Gastrocnemius medialis (tissue), 4 donors: ENCODE measurements at places on chromosomes 7 and 10. TPM values are rescaled to one million over a fixed set of nuclear protein-coding genes. Genes with fewer than 3 reads are reported as not detected.

DNA sequence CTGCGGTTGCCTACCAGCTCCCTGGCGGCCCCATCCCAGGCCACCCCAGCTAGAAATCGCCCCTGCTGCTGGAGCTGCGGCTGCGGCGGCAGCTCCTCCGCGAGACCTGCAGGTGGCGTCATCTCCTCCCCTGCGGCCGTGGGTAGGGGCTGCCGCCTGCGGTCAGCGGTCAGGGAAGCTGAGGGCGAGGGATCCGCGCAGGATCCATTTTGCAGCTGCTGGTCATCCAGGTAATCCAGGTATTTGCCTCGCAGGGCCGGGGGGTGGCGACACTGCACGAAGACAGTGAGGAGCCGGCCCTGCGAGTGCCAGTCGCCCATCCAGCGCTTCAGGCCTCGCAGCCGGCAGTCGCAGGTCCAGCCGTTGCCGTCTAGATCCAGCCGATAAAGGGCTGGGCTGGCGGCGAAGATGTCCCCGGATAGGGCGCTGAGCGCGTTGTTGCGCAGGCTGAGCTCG is 1.5 kb downstream of the TRIL start:
- H3K36me3 ChIP-seq: no peaks in the 10 kb centered on the region
- DNase-seq: no peak
- H3K4me3 ChIP-seq: peak overlapping the region; percentile 48
- peaks cover 13% of the 10 kb centered on the region for H3K27me3 ChIP-seq
- H3K4me1 ChIP-seq: peaks cover 14% of the 10 kb centered on the region

DNA sequence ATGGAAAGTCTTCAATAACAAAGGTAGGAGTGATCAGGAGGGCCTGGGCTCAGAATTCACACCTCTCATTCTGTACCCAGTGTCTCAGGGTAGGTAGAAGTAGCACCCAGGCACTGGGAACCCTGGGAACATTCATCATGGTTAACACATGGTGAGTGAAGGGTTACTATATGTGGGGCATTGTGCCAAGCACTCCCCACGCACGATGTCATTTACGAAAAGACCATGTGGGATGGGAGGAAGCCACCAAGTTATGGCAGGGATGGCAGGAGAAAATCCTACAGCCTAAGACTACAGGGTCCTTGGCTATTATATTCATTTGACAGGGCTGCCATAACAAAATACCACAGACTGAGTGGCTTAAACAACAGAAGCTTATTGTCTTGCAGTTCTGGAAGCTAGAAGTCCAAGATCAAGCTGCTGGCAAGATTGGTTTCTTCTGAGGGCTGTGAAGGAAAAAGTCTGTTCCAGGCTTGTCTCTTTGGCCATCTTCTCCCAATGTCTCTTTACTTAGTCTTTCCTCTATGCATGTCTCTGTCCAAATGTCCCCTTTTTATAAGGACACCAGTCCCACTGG is 27.7 kb upstream of the DDIT4 start:
- H3K27me3 ChIP-seq: no peaks in the 10 kb centered on the region
- peaks cover 88% of the 10 kb centered on the region for H3K4me1 ChIP-seq
- H3K36me3 ChIP-seq: no peaks in the 10 kb centered on the region
- peak overlapping the region; percentile 94 for H3K27ac ChIP-seq
- no peak for DNase-seq

- DNase-seq: no peak
- no peaks in the 10 kb centered on the region for H3K27me3 ChIP-seq
- no peaks in the 10 kb centered on the region for H3K36me3 ChIP-seq
- H3K4me3 ChIP-seq: no peak overlapping the region
- no peak overlapping the region for H3K27ac ChIP-seq
- no peaks in the 10 kb centered on the region for H3K4me1 ChIP-seq
Measured at GRCh38 chr7:155048006-155048405, 22.1 kb upstream of the HTR5A start.

DNA sequence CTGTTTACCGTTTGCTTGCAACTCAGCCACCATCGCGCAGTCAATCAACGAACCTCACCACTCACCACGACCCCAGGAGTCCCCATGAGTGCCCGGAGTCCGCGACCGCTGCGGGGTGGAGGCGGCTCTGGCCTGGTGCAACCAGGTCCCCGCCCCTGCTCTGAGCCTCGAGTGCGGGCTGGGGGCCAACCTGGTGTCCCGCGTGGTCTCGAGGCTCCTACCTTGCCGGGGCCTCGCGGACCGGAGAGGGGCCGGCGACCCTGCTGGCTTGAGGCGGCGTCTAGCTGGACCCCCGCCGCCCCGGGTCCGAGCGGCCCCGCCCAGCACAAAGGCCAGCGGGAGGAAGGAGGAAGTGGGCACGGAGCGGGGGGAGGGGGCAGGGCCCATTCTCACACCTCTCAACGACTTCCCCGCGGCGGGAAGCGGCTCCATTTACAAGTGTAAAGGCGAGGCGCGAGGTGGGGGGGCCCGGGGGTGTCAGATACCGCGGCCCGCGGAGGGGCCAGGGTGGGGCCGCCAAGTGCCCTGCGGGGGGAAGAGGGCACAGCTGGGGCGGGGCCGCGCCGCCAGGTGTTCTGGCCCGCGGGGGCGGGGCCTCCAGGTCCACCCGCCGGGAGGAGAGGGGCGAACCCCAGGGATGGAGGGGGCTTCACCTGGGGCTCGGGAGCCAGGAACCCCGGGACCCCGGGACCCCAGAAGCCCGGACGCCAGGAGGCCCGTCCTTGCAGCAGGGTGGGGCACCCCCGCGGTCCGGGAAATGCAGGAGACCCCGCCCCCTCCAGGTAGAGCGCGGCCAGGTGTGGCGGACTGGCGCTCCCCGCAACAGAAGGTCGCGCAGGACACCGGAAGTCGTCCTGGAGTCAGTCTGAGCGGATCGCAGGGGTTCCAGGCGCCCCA is 8.6 kb downstream of the CTBP2 start:
- peaks cover 95% of the 10 kb centered on the region for H3K4me1 ChIP-seq
- no peak for DNase-seq
- H3K27ac ChIP-seq: peak overlapping the region; percentile 88
- H3K27me3 ChIP-seq: no peaks in the 10 kb centered on the region
- no peak overlapping the region for H3K4me3 ChIP-seq

DNA sequence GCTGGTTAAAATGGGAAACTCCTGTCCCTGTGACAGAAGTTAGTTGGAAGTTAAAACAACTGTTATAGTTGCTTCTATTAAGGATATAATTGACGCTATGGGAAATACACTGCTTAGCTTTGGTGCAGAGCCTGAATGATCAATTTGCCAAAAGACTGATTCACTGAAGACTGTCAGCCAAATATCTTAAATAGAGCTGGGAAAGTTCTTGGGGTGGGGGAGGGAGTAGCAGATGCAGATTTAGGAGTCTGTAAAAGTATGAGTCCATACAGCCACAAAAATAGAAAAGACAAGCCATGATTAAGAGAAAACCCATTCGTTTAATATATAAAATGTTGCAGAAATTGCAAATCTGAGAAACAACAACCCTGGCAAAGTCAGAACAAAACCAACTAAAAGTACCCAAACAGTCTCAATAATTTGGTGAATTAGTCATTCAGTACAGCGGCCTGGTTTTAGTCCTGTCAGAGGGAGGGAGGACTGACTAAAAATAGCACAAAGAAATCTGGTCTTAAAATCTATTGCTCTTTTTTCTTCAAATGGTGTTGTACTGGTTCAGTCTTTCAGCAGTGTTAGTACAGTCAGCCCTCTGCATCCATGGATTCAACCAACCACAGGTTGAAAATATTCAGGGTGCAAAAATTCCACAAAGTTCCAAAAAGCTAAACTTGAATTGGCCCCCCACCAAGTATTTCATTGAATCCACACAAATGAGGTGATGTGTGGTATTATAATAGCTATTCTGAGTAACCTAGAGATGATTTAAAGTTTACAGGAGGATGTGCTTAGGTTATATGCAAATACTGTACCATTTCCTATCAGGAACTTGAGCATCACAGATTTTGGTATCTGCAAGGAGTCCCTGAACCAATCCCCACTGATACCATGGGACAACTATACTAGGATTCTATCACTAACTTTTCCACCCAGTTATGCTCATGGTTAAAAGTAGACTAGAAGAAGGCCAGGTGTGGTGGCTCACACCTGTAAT is 30.0 kb downstream of the STK17A start:
- no peaks in the 10 kb centered on the region for H3K27me3 ChIP-seq
- no peak for DNase-seq
- peaks cover 11% of the 10 kb centered on the region for H3K36me3 ChIP-seq
- H3K4me1 ChIP-seq: peaks cover 11% of the 10 kb centered on the region
- no peak overlapping the region for H3K27ac ChIP-seq
- no peak overlapping the region for H3K4me3 ChIP-seq

GRCh38 chr7:15559416-15559928 is 2.3 kb downstream of the AGMO start:
- H3K27me3 ChIP-seq: no peaks in the 10 kb centered on the region
- peaks cover 4% of the 10 kb centered on the region for H3K4me1 ChIP-seq
- H3K4me3 ChIP-seq: no peak overlapping the region
- no peak for DNase-seq
- no peaks in the 10 kb centered on the region for H3K36me3 ChIP-seq
- H3K27ac ChIP-seq: peak overlapping the region; percentile 73

DNA sequence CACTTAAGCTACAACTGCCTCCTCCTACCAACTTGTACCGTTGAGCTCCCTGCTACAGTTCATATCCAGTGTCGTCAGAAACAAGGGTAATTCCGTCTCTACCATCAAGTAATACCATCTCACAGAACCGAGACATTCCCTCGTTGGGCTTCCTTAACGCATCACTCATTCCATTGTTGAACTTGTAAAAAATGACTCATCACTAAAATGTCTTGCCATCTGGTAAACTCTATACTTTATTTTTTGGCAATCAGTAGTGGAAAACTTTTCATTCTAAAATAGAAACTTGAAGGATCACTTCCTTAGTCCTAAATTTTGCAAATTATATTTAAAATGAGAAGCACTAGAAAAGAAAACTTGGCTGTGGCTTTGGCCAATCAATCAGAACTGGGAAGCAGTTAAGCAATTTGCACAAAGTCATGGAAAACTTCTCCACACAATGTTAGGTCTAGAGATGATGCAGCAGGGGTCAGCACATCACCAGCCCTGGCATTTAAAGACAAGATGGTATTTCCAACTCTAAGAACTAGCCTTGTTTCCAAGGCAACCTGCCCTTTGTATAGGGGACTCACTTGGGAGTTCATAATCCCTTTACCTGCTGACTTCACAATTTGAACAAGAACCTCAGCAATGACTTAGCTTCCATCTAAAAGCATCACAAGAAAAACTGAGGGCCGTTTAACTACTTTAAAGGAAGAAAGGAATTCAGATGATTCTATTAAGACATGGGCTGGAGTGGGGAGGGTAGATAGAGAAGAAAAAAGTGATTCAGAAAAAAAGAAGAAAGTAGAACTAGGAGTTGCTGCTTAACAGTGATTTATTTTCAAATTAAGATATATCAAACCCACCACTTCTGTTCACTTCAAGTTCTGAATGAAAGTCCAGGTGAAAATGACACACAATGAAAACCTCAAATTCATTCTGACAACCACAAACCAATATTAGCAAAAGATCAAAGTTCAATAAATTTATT is 288.1 kb downstream of the PARD3 start:
- no peaks in the 10 kb centered on the region for H3K36me3 ChIP-seq
- no peaks in the 10 kb centered on the region for H3K27me3 ChIP-seq
- no peak overlapping the region for H3K27ac ChIP-seq
- H3K4me3 ChIP-seq: no peak overlapping the region
- DNase-seq: no peak
- peaks cover 23% of the 10 kb centered on the region for H3K4me1 ChIP-seq

- H3K4me3 ChIP-seq: no peak overlapping the region
- no peak overlapping the region for H3K27ac ChIP-seq
- no peaks in the 10 kb centered on the region for H3K36me3 ChIP-seq
Measured at GRCh38 chr7:51354897-51355296, 38.3 kb upstream of the COBL start.

GRCh38 chr7:151803841-151804240 is 73.1 kb downstream of the PRKAG2 start:
- no peaks in the 10 kb centered on the region for H3K36me3 ChIP-seq
- H3K27ac ChIP-seq: no peak overlapping the region
- no peaks in the 10 kb centered on the region for H3K4me1 ChIP-seq
- no peak overlapping the region for H3K4me3 ChIP-seq
- no peak for DNase-seq
- no peaks in the 10 kb centered on the region for H3K27me3 ChIP-seq

DNA sequence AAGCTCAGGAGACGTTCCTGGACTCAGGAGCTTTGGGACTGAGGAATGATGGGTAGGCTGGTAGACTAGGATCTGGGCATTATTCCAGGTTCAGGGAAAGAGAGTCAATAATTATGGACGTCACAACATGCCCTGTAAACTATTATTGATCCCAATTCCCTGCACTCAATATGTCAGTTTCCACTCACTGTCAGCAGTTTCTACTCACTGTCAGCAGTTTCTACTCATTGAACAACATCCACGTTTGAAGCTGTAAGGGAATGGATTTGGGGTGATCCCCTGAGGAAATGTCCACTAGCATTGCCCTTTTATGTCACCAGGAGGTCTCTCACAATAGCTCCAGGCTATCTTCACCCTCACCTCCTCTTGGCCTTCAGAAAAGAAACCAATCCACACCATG is 1268.6 kb downstream of the TYW1 start:
- no peak overlapping the region for H3K27ac ChIP-seq
- no peaks in the 10 kb centered on the region for H3K4me1 ChIP-seq
- H3K4me3 ChIP-seq: no peak overlapping the region
- DNase-seq: no peak

GRCh38 chr10:21265622-21266021 is 259.9 kb downstream of the SKIDA1 start:
- no peak overlapping the region for H3K4me3 ChIP-seq
- H3K36me3 ChIP-seq: no peaks in the 10 kb centered on the region
- H3K27me3 ChIP-seq: no peaks in the 10 kb centered on the region

DNA sequence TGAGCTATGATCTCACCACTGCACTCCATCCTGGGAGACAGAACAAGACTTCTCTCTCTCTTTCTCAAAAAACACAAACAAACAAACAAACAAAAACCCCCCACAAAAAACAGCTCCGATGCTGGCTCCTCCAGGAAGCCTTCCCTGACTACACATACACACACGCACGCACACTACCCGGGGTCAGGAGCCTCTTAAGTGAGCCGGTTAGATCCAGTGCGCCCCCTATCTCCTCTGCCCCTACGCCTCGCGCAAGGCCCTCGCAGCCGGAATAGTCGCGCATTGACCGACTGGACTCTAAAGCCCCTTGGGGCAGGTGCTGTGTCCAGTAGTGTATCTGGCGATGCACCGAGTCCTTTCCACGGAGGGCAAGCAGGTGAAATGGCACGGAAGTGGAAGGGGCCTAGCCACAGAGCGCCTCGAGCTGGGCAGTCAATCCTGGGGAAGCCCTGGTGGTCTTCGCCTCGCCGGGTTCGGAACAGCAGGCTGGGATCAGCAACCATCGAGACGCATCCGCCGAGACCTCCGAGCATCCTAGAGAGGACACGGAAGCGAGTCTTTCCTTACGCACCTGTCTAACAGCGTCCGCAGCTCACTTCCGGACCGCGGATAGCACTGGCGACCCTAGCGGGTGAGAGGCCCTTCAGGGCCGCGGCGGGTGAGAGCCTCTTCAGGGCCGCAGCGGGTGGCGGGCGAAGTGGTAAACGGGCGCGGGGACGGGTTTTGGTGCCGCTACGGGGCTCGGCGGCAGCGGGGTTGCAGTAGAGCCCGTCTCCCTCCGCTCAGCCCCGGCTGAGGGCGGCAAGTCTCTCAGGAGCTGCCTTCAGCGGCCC is at the start of gene ZSCAN25:
Gene ZSCAN25, plus strand, starts transcription at position 588 of the 833 bp plus-strand sequence. CDS start 2,661 bp downstream, outside the sequence.
- H3K27ac ChIP-seq: peak within 1 kb of the TSS; percentile 90
- H3K4me3 ChIP-seq: peak within 1 kb of the TSS; percentile 97
- H3K4me1 ChIP-seq: peaks cover 12% of the 10 kb centered on the region
- peak; percentile 78 for DNase-seq
- peaks cover 32% of the 10 kb centered on the region for H3K36me3 ChIP-seq

GRCh38 chr10:124935946-124936345 is 6.0 kb upstream of the ZRANB1 start:
- peaks cover 52% of the 10 kb centered on the region for H3K4me1 ChIP-seq
- no peak overlapping the region for H3K4me3 ChIP-seq
- DNase-seq: no peak
- H3K36me3 ChIP-seq: no peaks in the 10 kb centered on the region
- peak overlapping the region; percentile 40 for H3K27ac ChIP-seq

OSBPL3 gene
- 7.0 TPM for total RNA-seq

CHST15 gene
- 9.0 TPM for total RNA-seq

SLC18A3 gene
- not detected for total RNA-seq

TMEM270 gene
- total RNA-seq: not detected

TAS2R41 gene
- total RNA-seq: not detected
